Stimulated activated CD4-positive, alpha-beta T cell treated with anti-CD3 and anti-CD28 coated beads, Interleukin-2, amount 100 ng/mL, for 48 hours (primary cell): ENCODE measurements at places on chromosomes 4 and X.

GRCh38 chr4:88981556-88981955, 75.4 kb downstream of the FAM13A start:
- no peak for DNase-seq

GRCh38 chrX:141934059-141934641, 30.5 kb downstream of the MAGEC1 start:
- DNase-seq: no peak

DNA sequence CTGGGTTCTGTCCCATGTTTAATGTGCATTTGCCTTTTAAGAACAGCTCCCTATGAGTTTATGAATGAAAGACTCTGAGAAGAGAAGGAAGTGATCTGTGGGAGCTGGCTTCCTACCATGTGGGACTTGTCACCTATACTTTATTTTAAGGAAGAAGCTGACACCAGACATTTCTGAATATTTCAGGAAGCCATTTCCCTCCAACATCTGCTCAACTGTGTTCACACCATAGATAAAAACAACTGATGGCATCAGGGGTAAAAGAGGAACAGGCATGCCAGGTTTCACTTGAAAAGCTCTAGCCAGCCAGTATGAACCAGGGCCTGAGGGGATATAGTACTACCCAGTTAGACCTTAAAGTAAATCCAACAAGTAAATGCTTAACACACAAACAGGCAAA, 116.0 kb downstream of the COL4A6 start:
- no peak for DNase-seq

DNA sequence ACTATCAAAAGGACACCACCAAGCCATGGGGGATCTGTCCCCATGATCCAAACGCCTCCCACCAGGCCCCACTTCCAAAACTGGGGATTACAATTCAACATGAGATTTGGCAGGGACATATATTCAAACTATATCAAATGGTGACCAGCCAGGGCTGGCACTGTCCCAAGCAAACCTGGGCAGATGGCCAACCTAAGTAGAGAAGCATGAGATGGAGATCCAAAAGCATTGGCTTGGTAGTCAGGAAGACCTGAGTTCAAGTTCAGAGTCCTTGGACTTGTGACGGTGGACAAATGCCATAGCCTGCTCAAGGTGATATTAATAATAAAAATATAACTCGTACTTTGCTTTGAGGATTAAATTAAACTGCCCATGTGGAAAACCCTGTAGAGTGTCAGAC, 79.2 kb upstream of the HS3ST1 start:
- no peak for DNase-seq

- DNase-seq: no peak
These were observed 31.3 kb downstream of the DRD5 start for GRCh38 chr4:9812501-9813340.

DNA sequence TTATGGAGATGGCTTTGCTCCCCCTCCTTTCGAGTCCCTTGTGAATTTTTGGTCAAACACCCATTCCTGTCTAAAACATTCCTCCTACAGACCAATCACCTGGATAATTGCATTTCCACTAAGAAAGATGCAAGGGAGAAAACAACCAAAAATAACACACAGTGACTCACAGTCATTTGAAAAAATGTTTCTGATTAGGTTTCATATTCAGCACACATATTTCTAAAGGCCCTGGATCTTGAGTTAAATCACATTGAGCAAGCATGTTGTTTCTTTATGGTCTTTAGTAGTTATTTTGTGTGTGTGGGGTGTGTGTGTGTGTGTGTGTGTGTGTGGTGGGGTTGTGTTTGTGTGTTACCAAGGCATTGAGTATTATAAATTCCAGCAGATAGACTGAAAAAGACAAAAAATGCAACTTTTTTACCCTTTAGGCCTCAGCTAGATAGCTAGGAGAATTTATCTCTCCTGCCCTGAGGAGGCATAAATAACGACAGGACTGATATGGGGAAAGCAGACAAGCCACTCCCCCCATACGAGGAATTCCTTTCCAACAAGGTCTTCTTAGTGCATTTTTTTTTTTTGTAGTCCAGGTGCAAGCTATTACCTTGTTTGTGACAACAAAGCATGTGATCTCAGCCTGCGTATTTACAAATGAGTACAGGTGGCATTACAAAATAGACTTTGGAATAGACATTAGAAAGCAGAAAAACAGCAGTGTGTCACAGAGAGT, 265.4 kb upstream of the ADGRL3 start:
- DNase-seq: no peak

- DNase-seq: no peak
These were observed 76.0 kb downstream of the ARAP2 start for GRCh38 chr4:36168127-36168878.

DNA sequence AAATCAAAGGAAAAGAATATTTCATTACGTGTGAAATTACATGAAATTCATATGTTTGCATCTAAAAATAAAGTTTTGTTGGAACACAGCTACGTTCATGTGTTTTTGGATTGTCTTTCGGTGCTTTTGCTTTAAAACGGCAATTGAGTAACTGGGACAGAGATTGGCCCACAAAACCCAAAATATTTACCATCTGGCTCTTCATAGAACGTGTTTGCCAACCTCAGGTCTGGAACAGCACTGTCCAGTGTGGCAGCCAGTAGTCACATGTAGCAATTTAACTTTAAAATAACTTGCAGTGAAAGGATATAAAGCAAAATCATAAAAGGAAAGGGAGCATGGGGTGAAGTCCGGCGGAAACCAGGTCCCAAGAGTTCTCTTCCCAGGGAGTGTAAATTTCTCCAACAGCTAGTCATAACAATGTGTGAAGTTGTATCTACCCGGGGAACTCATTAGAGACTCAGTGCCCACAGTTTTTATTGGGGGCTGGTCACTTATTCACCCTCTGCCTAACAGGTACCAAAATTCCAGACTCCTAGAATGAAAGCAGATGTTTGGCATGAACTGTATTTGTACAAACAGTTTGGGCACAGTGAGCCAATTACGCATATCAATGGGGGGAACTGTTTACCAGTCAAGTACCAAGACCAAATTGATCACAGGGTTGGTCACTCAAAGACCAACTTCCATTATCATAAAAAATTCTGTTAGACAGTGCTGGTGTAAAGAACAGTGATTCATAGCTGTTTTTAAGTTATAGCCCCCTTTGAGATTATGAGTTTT, 10.3 kb downstream of the OCIAD1 start:
- no peak for DNase-seq

DNA sequence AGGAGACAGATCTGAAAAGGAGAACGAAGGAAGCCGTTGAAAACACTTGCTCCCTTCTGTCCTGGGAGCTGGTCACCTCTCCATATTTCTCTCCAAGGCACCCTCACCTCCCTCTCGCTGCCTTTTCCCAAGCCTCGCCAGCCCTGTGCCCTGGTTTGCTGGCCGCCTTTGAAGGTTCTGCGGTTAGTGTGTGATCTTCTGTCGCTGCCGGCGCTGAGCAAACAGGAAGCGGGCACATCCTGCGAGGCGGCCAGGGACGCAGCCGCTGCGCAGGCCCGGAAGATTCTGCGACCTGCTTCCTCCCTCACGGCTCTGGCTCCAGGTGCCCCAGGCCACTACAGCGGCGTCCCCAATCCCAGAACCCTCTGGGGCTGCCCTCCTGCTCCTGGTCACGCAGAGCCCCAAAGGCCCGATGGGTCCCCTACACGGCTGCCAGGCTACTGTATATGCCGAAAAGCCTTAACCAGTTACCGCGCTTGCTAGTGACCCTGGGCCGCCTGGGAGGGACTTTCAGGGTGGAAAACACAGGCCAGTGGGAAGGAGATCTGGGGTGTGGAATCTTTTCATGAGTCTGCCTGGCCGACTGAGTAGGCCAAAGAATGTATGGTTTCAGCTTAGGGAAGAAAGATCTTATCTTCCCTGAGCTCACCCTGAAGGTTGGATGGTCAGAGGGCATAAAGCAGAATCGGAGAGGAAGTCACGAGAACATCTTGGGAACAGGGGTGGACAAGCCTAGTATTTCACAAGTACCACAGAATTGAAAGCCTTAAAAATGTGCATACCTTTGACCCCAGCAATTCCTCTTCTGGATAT, 2.3 kb upstream of the SASH3 start:
- DNase-seq: no peak

DNA sequence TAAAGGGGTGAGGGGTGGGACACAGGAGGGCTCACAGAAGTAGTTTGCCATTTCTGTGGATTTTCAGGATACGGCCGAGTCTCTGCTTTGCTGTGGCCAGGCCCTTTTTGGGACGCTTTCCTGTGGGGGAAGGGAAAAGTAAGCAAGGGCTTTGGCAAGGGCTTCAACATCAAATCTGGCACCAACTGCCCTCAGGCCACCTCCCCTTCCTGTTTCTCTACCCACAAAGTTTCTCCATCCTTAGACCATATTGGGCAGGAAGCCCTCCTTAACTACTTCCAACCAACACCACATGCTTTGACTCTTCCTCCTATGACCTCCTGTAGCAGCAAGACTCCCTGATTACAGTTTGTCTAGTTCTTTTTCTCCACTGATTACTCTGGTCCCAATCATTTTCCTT, 105.1 kb downstream of the PHF8 start:
- no peak for DNase-seq
